K562 (cell line): ENCODE measurements at places on chromosomes 6 and 20.

DNA sequence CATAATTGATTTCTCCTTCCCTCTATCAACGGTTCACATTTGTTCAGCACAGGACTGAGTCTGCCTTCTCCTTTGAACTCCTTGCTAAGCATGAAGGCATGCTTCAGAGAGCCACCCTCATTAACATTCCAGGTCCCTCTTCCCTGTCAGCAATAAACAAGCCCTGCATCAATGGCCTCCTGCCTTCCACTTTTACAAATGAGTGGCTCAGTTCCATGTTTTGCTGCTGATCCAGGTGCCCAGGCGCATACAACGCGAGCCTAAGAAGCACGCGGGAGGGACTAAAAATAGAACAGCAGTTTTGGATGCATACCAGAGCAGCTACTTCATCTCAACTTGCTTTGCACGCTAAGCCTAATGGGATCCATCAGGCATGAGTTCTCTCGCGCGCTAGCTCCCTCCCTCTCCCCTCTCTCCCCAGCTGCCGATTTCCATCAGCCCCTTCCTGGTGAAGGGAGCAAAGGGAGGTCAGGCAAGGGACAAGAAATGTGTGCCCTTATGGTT lies 53.4 kb downstream of the TRAF3IP2 start:
- DNase-seq = no peak

- no peak for DNase-seq
Measured at GRCh38 chr6:127191716-127192115, 73.2 kb downstream of the RSPO3 start.

DNA sequence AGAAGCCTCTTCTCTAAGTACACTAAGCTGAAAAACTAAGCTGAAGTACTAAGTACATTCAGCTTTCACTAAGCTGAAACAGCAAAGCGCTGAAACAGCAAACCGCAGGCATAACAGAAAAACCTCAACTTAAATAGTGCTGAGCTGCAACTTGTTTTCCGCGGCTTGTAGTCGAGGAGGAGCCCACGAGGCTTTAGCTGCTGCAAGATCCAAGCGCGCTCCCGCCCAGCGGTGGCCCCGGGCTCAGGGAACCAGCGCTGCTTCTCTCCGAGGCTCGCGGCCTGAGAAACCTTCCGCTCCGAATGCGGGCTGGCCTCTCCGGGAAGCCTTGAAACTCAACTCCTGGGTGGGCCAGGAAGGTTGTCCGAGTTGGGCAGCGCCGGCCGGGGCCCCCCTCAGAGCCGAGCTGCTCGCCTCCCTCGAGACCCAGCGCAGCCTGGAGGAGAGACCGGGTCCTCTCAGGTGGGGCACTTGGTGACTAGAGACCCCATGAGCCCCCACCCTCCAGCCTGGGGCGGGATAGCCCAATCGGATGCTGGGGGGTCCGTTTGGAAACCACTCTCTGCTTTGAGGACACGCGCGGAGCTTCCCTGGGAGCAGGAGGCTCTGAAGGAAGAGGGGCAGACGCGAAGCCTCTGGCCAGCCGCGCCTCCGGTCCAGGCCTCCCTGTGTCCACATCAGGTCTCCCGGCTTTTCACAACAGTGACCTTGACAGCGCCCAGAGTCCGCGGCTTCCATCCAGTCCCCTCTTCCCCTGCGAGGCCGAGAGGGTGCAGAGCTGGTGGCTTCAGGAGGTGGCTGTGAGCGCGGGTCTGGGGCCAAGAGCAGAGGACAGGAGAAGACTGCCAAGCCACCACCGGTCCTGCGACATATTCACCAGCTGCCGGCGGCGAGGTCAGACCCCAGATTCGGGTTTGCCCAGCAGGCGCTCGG lies 38.1 kb upstream of the HLA-E start:
- DNase-seq = no peak

GRCh38 chr6:105504706-105505105 lies 101.8 kb upstream of the PREP start:
- no peak for DNase-seq

DNA sequence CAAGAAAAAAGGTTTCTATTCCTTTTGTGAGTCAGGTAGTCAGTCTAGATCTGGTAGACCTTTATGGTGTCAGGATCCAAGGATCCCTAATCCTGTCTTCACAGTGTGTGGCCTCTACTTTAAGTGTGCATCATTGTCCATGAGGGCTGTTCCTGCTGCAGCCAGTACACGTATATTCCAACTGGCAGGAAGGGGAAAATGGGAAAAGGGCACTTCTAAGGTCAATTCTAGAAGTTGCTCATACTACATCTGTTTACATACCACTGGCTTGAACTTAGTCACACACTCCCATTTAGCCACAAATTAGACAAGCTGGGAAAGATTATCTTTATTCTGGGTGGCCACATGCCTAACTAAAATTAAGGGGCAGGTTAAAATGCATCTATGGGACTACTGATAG lies 9.7 kb upstream of the MMS22L start:
- no peak for DNase-seq

DNA sequence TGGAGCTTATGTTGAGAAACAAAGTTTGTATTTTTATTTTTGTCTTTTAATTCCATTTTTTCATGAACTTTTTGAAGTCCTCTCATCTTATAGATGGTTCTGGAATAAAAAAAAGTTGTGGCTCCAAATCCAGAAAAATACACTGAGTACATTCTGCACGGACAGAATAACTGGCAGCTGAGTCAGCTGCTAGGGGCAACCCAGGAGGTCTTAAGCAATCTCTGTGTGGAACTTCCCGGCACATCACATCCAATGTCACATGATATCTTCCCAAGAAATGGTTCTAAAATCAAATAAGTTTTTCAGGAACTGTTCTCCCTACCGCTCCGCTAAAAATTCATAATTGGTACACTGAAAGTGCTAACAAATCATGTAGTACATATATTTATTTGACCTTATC lies 29.8 kb downstream of the SLC13A3 start:
- no peak for DNase-seq

DNA sequence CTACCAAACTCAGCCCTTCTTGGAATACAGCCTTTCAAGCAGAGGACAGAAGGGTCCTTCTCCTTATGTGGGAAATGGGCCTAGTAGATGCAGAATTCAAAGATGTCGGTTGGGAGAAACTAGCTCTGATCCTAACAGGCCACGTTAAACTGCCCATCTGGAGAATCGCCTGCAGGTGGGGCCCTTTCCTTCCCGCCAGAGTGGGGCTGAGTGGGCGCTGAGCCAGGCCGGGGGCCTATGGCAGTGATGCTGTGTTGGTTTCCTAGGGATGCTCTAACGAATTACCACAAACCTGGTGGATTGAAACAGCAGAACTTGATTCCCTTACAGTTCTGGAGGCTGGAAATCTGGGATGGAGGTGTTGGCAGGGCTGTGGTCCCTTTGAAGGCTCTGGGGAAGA lies 9.1 kb downstream of the MAPK13 start:
- DNase-seq = peak; percentile 65

GRCh38 chr20:62020935-62021701 lies 44.6 kb downstream of the TAF4 start:
- peak; percentile 40 for DNase-seq

GRCh38 chr6:27213544-27214125 lies 33.9 kb upstream of the PRSS16 start:
- DNase-seq = peak; percentile 61

- peak; percentile 66 for DNase-seq
Measured at GRCh38 chr6:26607434-26608230, 10.9 kb downstream of the ABT1 start.

- peak; percentile 75 for DNase-seq
Measured at GRCh38 chr6:12605888-12606345, 110.7 kb upstream of the PHACTR1 start.

DNA sequence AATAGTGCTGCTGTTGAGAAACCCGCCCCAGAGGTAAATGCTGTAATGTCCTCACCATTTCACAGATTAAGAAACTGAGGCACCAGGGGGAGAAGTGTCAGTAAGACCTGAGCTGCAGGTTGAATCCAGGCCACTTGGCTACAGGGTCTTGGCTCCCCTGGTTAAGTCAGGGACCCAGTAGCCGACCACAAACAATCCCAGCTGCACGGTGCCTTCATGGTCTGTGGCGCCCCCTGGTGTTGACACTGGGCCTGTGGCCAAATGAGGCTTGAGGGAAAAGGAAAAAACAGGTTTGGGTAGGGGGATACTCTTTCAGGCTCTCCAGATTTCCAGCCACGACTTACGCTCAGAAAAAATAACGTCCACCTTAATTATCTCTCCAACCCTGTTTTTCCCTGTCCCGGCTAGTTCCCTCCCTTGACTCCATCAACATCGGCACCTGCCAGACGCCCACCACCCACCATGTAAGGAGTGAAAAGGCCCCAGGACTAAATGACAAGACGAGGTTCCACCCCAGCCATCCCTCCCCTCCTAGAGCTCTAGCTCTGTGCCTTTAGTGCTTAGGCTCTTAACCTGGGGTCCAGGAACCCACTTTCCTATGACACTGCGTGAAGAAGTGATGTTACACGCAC lies 47.7 kb upstream of the POLR1H start:
- DNase-seq = peak; percentile 46

- DNase-seq = no peak
Measured at GRCh38 chr20:17519606-17520285, 11.4 kb downstream of the BFSP1 start.

GRCh38 chr20:11544029-11544678 lies 373.5 kb upstream of the BTBD3 start:
- DNase-seq = no peak

- DNase-seq = peak; percentile 78
Measured at GRCh38 chr6:27806981-27807440, 105.2 kb downstream of the OR2B2 start.

DNA sequence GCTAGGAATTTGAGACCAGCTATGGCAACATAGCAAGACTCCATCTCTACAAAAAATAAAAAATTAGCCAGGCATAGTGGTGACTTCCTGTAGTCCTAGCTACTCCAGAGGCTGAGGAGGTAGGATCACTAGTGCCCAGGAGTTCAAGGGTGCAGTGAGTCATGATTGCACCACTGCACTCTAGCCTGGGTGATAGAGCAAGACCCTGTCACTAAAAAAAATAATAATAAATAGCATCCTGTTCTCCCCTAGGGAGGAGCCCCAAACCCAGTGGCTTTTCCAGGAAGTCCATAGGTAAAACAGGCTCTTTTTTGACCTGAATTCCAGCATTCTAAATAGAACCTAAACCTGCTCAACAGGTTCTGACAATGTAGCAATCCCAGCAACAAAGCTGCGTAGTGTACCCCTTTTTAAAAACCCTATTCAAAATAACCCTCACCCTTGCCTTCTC lies 192.0 kb downstream of the ALDH8A1 start:
- no peak for DNase-seq

GRCh38 chr6:101539510-101540245 lies 146.2 kb downstream of the GRIK2 start:
- DNase-seq = no peak

DNA sequence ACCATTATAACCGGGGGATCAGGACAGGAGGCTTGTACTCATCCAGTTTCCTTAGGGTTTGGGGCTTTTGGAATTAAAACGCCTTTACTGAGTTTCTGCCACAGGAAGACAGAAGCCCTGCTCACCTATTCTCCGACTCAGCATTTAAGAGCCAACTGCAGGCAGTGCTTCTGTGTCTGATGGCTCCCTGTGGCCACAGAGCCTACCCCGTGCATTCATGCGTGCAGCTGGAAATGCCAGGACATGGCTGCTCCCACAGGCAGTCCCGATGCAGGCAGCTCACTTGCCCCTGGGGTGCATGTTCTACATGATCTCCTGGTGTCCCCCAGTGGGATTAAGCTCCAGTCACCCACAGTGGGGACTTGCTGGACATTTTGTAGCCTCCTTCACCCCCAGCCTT lies 22.2 kb downstream of the ZNF831 start:
- no peak for DNase-seq

DNA sequence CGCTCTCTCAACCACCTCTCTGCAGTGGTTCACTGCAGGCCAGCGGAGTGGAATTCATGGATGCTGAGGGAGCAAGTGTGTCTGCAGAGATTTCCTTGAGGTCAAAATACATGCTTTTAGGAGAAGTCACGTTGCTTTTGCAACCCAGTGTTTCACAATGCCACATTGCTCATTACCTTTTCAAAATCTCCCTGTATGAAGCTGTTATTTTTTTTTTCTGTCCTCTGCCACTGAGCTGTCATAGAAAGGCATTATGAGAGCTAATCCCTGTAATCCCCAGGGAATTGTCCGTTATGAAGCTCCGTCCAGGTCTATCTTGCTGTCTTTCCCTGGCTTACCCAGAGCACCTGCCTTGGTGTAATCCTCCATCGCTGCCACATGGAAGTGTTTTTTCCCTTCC lies 60.5 kb upstream of the SLC22A23 start:
- DNase-seq = no peak

GRCh38 chr6:89324304-89324703 lies 9.2 kb upstream of the GABRR2 start:
- no peak for DNase-seq

DNA sequence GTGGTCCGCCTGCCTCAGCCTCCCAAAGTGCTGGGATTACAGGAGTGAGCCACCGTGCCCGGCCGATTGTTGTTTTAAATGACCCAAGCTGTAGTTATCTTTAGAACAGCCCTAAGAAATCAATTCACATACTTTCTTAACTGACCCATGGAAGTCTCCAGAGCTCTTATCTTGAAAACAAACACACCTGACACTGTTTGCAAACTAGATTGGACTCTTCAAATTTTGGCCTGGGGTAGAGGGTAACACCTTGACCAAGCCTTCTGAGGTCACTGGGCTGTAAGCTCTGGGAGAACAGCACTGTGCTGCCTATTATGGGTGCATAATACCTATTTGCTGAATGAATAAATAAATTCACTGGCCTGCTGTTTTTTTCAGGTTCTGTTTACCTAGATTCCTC lies 190.6 kb downstream of the AIG1 start:
- DNase-seq = no peak

- DNase-seq = no peak
Measured at GRCh38 chr6:8166156-8166555, 63.8 kb upstream of the EEF1E1 start.
